ENCODE measurements at places on chromosomes 2 and 18.

- DNase-seq = no peak
These were observed 48.9 kb downstream of the PSMD14 start for GRCh38 chr2:161357097-161357496.

DNA sequence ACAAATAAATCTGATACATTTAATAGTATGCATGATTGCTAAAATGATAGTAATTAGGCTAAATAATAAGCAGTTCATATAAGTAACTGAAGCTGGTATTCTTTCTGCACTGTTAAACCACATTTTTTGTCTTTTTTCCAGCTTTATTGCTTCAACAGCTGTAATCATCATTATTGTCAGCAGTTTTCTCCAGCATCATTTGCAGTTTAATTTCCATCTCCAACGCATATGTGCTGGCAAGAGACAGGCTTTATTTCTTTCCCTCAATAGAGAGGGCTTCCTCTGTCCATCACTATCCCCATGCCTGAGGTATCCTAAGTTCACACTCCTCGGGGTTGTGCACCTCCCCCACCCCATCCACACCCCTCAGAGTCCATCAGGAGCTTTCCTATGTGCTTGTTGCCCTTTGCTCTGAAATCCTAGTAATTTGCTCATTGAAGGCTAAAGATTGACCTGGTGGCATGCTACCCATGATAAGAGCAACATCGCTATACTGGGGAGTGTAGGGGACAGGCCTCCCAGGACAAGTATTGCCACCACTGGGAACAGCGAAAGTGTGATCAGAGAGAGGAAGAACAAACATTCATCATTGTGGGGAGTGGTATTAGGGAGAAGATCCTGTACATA is 37.1 kb downstream of the B4GALT6 start:
- DNase-seq = no peak

DNA sequence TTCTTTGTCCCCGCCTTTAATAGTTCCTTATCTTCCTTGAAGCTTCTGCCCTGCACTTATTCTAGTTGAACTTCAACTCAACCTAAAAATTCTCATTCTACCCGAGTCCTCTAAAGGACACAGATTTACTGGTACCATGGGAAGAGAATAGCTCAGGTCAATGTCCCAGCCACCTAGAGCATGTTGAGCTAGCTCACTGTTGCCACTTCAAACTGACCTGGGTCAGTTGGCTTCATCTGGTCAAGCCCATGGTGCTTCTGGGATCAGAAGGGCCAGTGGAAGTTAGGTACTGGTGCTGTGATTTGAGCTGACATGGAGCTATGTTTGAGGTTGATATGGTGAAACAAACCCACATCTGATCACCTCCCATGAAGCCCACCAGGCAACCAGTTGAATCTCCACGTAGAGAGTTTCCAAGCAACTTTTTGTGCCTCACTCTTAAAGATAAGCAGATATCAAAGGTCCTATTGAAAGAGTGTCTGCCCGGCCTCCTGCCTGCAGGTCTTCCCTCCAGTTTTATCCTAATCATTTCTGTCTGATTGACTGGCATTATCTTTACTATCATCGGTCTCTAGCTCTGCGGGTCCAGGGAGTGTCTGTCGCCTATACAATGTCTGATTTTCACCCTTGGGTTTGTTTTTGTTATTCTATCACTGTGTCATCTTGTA is 17.2 kb downstream of the GREB1 start:
- no peak for DNase-seq

DNA sequence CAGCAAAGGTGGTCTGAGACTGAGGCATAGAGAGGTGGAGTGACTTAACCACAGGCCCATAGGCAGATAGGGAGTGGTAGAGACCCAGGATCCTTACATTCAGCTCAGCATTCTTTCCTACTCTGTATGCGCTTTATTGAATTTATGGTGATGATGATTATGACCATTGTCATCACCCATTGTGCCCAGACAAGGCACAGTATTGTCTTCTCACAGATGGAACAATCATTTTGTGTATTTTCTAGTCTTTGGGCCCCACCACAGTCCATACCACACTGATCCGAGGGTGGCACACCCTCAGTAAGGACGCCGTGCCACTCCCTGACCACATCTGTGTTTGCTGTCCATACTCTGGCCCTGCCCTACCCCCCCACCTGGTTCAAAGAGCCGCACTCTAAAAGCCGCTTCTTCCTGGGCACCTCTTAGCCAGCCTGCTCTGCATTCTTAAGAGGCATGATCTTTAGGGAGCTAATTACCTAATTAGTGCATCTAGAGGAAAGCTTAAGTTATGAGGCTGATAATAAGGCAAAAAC is 179.6 kb upstream of the SMAD2 start:
- no peak for DNase-seq

GRCh38 chr2:85377083-85377482 is 22.5 kb downstream of the ELMOD3 start:
- no peak for DNase-seq

DNA sequence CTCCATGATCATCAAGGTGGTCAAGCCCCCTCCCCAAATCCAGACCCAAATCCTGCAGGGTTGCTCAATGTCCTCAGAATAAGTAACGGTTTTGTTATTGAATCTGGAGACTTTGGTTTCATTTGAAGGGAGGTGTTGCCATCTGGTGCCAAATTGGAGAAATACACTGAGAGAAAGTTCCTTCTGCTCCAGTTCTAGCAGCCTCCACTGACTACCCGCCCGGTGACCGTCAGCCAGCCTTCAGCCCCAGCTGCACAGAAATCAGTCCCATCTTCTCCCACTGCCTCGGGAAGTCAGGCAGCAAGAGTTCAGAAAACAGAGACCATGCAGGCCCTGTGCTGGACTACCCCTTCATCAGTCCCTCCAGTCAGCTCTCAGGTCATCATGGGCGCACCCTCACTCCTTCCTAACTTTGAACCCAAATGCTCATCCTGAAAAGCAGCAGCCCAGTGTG is 38.7 kb downstream of the PKDCC start:
- DNase-seq = peak; percentile 37

- DNase-seq = no peak
These were observed 4.1 kb downstream of the TCF23 start for GRCh38 chr2:27152796-27153464.

Data from CD14-positive monocyte (primary cell).